LNCaP clone FGC (cell line): ENCODE measurements at places on chromosomes 6 and 20.
A peak's percentile ranks its signal among the peaks of the same experiment; 100 is the strongest.

GRCh38 chr20:48957533-48957932 is 36.0 kb downstream of the ARFGEF2 start:
- DNase-seq = no peak

DNA sequence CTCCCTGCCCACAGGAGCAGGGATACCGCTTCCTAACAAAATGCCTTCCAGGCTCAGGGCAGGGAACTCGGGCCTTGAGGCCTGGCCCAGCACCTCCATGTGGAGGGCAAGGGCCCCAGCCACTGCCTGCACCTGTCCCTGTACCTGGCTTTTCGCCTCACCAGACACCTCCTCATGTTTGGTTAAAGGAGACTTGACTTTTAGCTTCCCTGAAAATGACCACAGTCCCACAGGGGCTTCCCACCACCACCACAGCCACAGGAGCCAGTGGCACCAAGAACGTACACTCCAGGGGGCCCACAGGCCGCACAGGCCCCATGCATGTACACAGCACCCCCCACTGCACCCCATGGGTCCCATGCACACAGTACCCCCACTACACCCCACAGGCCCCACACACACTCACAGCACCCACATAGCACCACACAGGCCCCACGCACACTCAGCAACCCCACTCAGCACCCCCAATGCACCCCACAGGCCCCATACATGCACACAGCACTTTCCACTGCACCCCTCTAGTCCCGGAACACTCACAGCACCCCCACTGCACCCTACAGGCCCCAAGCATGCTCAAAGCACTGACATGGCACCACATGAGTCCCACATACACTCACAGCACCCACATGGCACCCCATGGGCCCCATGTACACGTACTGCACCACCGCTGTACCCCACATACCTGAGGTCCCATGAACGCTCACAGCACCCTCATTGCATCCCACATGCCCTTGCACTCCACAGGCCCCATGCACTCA is 86.5 kb downstream of the GINS1 start:
- no peak for DNase-seq

DNA sequence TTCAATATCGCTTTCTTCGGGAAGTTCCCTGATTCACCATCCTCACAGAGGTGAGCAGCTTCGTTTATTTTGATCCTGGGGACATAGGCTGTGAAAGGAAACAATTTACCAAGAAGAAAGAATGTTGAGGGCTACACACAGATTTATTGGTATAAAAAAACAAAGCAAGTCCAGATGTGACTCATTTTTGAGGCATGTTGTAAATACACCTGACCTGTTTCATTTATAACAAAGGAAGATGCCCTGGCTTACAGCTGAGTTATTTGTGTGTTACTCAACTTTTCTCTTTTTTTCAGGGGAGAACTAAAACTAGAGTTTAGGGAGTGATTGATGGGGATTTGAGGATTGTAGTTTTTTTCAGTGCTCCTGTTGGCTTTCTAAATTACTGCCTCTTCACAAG is 489.5 kb downstream of the CBLN4 start:
- DNase-seq = no peak

DNA sequence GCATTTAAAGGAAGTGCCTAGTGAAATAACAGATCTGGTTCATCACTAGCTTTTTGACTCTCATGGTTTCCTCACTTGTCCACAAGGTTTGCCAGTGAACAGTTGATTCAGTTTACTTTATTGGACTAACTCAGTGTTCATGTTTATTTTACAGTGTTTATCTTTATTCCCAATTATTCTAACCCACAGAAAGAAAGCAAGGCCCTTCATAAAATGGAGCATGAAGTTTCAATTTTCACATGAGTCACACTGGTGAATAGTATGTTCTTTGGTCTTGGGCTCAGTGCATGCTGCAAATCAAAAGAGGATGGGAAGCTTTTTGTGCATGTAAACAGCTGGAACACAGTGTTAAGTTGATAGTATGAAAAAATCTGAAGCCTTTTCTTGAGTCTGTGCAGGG is 217.6 kb upstream of the HDDC2 start:
- no peak for DNase-seq

DNA sequence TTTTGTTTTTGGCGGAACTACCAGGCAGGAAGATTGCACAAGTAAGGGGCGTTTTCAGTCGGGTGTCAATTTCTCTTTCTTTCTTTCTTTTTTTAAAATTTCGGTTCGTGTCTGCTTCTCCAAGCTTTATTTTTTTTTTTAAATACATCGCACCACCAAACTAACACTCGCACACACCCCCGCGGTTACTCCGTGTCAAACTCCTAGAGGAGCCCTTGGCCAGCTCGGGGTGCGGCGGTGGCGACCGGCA is 338 bp downstream of the UTRN start:
- no peak for DNase-seq

GRCh38 chr6:72890233-72890632 is 268.4 kb downstream of the KCNQ5 start:
- DNase-seq = no peak

DNA sequence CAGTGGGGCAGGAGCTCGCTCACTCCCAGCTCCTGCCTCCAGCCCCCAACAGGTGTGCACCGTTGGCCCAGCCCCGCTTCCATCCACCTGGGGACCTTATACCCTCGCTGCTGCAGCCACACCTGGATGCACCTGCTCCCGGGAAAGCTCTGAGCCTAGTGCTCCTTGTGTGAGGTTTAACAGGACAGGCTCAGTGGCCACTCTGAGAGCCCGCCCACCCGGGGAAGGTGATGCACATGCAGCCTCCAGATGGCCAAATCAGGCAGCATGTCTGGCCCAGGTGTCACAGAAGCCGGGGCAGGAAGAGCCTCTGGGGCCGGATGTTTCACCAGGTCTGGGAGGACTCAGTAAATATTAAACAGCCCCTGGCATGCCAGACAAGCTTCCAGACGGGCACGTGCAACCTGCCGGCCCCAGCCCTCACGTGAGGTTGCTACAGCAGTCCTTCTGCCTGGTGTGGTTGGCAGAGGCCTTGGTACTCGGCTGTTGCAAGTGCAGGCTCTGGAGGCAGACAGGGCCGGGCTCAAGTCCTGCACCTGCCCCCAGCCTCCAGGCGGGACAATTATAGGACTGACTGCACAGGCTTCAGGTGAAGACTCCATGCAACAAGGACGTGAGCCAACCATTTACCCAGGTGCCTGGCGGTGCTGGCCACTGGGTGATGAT is 66.9 kb downstream of the RIPOR3 start:
- peak; percentile 46 for DNase-seq

DNA sequence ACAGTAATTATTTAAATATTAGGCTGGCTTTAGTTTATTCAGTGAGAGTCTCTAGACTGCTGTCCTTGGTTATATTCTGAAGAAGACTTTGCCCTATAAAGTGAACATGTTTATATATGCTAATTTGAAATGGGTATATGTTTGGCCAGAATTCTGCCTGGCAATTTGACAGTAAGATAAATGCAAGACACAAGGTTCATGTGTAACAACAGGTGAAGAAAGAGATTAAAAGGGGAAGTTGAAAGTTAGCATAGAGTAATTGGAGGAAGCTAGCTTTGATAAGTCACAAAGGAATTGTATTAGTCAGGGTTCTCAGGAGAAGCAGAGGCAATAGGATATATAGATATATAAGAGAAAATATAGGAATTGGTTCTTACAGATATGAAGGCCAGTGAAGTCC is 191.4 kb downstream of the CENPW start:
- DNase-seq = no peak

- DNase-seq = no peak
Measured at GRCh38 chr20:15154070-15154469, 816.7 kb upstream of the FLRT3 start.

DNA sequence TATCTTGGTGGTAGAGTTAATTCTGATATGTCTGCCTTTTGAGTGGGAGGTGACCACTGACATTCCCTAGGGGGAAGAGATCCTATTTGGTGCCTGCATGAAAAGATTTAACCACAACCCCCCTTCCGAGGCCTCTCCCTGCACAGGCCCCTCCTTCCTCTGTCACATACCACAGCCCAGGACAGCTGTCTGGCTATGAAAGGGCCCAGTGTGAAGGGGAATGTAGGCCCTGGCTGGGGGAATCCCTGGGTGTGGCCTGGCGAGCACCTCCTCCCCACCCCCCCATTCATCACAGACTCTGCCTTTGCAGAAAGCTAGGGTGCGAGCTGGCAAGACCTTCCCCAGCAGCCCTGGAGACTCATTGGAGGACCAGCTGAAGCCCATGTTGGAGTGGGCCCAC is 27.4 kb upstream of the MAPRE1 start:
- no peak for DNase-seq

- no peak for DNase-seq
Measured at GRCh38 chr6:57085471-57085870, 4.5 kb upstream of the ZNF451 start.

GRCh38 chr6:20313051-20313450 is 88.6 kb upstream of the E2F3 start:
- DNase-seq = no peak

DNA sequence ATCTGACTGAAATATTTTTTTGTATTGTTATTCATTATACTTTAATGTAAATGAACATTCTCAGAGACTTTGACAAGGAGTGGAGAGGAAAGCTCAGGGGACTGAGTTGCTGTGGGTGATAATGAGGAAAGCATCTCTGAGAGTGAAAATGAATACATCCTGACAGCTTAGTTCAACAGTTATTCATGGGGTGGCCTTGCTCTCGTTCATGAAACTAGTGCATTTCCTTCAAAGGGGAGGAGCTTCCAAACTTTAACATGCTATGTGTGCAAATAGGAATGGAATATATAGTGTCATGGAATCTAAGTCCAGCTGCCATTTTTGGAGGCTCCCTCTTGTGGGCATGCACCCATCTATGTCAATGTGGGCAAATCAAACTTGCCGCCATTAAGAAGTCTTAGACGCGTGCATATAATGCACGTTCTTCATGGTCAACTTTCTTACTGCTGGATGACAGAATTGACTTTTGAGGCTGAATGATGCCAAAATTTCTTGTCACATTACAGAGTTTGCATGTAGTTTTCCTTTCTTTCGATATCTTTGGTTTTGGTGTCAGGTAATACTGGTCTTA is 124.3 kb upstream of the TMEM170B start:
- DNase-seq = no peak

GRCh38 chr6:115570331-115570730 is 490.4 kb downstream of the FRK start:
- DNase-seq = no peak

DNA sequence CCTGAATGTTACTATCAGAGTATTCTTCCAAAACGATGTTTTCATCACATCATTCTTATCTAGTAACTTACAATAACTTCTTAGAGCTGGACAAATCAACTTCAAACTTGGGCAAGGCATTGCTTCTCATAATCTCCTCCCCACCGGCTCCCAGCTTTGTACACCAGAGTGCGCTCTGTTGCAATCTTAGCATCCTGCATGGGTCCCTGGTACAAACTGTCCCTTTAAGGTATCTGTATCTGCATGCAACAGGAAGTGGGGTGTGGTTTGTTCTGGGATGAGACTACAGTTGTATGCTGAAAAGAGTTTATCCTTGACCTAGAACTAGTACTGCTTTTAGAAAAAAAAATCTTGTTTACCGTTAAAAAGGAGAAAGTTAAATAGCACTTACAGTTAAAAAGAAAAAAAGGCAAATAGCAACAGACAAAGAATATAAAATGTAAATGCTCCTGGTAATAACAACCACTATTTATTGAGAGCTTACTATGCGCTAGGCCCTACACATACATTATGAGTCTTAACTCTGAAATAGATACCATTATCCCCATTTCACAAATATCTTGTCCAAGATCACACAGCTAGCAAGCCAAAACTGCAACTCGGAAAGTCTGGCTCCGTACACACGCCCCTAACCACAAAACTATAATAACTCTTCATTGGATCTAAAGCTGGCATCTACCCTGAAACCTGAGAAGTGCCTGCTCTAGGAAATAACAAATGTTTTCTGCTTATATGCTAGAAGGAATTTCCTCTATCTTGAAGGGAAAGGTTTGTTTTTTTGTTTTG is 9.8 kb upstream of the HECA start:
- DNase-seq = no peak

DNA sequence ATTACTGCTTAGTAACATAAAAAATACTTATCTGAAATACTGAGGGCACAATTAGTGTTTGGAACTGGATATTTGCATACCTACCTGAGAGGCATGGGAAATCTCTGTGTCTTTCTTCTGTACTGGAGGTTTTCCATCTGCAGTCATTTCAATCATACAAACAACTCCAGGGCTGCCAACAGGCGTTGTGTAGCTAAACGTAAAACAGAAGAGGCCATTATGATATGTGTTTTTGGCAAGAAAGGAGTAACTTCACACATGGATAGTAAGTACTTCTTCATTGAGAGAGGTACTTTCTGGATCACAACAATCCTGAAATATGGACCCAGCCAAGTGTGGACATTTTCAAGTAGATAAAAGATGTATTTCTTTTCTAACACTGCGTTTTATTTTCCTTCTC is 363.4 kb downstream of the PHF3 start:
- no peak for DNase-seq

GRCh38 chr6:159169193-159169555 is at the start of gene FNDC1:
Gene FNDC1 (plus strand): TSS chr6:159169400. CDS start chr6:159169597, 197 bp downstream.
- no peak for DNase-seq

DNA sequence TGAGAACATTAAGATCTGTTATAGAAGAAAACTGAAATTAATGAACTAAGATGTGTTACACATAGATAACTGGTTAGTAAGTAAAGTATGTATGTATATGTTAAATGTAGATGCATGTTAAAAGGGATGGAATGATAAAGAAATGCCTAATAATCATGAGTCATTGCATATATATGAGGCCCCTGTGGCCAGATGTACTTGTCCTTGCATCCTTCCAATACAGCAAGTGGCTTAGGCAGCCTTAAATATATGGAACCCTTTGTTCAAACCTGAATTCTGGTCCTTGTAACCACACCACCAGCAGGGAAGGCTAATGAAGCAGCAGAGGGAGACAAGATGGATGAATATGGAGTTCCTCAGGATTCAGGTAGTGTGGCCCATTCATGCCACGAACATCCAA is 9.8 kb upstream of the AKAP7 start:
- no peak for DNase-seq

DNA sequence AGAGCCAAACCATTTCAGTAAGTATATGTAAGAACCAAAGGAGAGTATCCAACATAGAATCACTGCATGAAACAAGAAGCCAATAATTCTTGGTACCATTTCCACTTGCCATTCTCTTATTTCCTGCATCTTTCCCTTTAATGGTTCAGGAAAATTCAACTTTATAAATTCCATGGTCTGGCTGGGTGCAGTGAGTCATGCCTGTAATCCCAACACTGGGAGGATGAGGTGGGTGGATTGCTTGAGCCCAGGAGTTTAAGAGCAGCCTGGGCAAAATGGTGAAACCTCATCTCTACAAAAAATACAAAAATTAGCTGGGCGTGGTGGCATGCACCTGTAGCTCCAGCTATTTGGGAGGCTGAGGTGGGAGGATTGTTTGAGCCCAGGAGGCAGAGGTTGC is 21.2 kb downstream of the NHLRC1 start:
- no peak for DNase-seq

- no peak for DNase-seq
Measured at GRCh38 chr20:34562641-34563040, 4.1 kb downstream of the MAP1LC3A start.

GRCh38 chr6:148999501-148999900 is 252.7 kb downstream of the UST start:
- no peak for DNase-seq

- DNase-seq = no peak
Measured at GRCh38 chr20:47699818-47700217, 85.5 kb downstream of the SULF2 start.
